ENCODE measurements at places on chromosomes 7 and 10.

- DNase-seq = no peak
- no peak overlapping the region for H3K4me3 ChIP-seq
- H3K36me3 ChIP-seq = no peaks in the 10 kb centered on the region
- H3K27ac ChIP-seq = peak overlapping the region; percentile 26
- H3K27me3 ChIP-seq = no peaks in the 10 kb centered on the region
Measured at GRCh38 chr7:50205011-50205410, 99.5 kb upstream of the IKZF1 start.

GRCh38 chr7:31078363-31078990 lies 26.4 kb downstream of the ADCYAP1R1 start:
- H3K36me3 ChIP-seq = no peaks in the 10 kb centered on the region
- H3K27ac ChIP-seq = no peak overlapping the region
- H3K4me3 ChIP-seq = no peak overlapping the region
- no peaks in the 10 kb centered on the region for H3K27me3 ChIP-seq
- H3K4me1 ChIP-seq = no peaks in the 10 kb centered on the region

GRCh38 chr7:128743112-128743772 lies 4.1 kb downstream of the CALU start:
- H3K27ac ChIP-seq = no peak overlapping the region
- H3K36me3 ChIP-seq = no peaks in the 10 kb centered on the region
- peaks cover 13% of the 10 kb centered on the region for H3K4me1 ChIP-seq

GRCh38 chr10:16987206-16987621 lies 142.4 kb downstream of the CUBN start:
- no peak overlapping the region for H3K4me3 ChIP-seq
- H3K27me3 ChIP-seq = no peaks in the 10 kb centered on the region
- H3K36me3 ChIP-seq = no peaks in the 10 kb centered on the region
- no peak overlapping the region for H3K27ac ChIP-seq
- H3K4me1 ChIP-seq = no peaks in the 10 kb centered on the region
- no peak for DNase-seq

GRCh38 chr7:117066668-117067067 lies 113.4 kb downstream of the ST7 start:
- no peak for DNase-seq
- H3K27me3 ChIP-seq = no peaks in the 10 kb centered on the region
- H3K4me3 ChIP-seq = no peak overlapping the region
- no peaks in the 10 kb centered on the region for H3K36me3 ChIP-seq

DNA sequence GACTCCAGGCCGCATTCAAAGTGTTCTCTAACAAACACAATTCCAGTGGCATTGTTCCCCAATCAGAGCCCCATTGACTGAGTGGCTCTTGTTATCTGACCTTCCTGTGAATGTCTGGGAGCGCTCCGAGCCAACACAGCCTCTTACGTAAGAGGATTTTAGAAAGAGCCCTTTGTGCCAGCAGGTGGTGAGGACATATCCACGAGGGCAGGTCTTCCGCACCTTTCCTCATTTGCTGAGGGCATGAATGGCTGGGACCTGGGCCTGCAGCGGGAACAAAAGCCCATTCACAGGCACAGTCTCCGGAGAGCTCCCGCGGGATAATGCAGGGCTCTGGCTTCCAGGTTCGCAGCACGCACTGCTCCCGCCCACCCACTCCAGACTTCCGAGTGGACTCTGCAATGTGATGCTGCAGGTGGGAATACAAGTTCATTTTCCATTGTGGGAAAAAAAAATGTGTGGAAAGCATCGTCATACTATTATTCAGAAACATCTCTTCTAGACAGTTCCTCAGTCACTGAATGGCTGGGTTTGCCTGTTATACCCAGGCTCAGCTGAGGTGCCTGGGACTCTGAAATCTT lies 295.0 kb upstream of the IGFBP3 start:
- no peaks in the 10 kb centered on the region for H3K4me1 ChIP-seq
- no peak overlapping the region for H3K27ac ChIP-seq
- no peaks in the 10 kb centered on the region for H3K36me3 ChIP-seq
- H3K4me3 ChIP-seq = no peak overlapping the region
- no peak for DNase-seq
- H3K27me3 ChIP-seq = no peaks in the 10 kb centered on the region

DNA sequence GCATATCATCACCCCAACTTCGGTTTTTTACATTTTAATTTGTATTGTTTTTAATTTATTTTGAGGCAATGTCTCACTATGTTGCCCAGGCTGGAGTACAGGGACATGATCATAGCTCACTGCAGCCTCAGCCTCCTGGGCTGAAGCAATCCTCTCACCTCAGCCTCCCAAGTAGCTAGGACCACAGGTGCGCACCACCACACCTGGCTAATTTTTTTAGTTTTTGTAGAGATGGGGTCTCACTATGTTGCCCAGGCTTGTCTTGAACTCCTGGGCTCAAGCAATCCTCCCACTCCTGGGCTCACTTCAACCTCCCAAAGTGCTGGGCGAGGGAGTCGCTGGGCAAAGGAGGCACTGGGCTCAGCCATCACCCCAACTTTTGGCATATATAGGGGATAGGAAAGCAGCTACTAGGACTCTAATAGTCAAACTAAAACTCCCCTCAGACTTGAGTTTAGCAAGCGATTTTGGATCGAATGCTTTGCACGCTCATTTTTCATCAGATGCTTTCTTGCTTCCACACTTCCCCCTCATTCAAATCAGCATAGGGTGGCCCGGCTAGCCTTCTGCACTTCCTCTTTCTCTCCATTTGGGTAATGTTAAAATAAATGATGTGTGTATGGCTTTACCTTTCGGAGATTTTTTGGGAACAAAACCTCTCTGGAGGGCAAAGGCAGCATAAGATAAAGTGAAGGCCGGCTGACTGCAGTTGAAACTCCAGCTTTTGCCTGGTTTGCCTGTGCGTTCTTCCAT lies 20.8 kb upstream of the NMT2 start:
- DNase-seq = no peak
- H3K4me3 ChIP-seq = no peak overlapping the region
- no peak overlapping the region for H3K27ac ChIP-seq
- H3K27me3 ChIP-seq = no peaks in the 10 kb centered on the region
- no peaks in the 10 kb centered on the region for H3K36me3 ChIP-seq
- peaks cover 48% of the 10 kb centered on the region for H3K4me1 ChIP-seq

DNA sequence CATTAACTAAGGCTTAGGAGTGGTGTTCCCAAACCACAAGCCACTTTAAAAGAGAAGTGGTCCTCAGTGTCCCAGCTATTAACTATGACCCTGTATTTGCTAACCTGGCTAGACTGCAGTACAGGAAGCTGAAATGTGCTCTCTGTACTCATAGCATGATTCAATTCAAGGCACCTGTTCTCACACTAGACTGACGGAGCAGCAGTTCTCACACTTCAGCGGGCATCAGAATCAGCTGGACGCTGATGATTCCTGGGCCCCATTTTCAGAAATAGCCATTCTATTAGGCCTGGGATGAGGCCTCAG lies 24.5 kb upstream of the MSRB2 start:
- H3K27ac ChIP-seq = no peak overlapping the region
- DNase-seq = no peak
- no peak overlapping the region for H3K4me3 ChIP-seq
- no peaks in the 10 kb centered on the region for H3K4me1 ChIP-seq
- H3K27me3 ChIP-seq = no peaks in the 10 kb centered on the region

DNA sequence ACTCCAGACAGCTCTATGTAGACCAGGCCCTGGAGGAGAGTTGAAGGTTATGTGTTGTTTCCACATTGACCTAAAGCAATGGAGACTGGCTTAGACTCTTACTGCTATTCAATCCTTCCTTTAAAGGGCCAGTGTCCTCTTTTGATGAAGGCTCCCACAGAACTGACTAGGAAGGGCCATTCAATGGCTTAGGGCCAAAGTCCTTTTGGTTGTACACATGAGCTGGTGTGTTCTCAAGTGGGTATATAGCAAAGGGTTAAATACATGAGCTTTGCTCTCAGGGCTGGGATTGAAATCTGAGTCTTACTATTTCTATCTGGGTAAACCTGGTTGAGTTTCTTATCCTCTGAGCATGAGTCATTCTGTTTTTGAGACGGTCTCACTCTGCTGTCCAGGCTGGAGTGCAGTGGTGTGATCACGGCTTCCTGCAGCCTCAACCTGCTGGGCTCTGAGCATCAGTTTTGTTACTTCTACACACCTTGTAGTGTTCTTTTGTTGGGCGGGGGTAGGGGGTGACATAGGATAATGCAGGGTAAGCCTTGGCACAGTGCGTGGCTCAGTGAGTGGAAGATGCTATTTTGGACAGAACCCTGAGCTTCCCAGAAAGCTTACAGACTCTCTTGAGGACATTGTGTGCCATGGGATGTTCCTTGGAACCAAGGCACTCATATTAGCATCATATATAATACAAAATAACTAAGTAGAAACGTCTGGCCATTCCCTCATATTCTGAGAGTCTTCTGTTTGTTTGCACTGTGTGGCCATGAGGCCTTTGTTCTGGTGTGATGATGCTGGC lies 90.1 kb downstream of the ABCC2 start:
- no peaks in the 10 kb centered on the region for H3K27me3 ChIP-seq
- DNase-seq = no peak
- no peak overlapping the region for H3K27ac ChIP-seq
- no peaks in the 10 kb centered on the region for H3K36me3 ChIP-seq
